ENCODE measurements at places on chromosomes 11 and 22.

DNA sequence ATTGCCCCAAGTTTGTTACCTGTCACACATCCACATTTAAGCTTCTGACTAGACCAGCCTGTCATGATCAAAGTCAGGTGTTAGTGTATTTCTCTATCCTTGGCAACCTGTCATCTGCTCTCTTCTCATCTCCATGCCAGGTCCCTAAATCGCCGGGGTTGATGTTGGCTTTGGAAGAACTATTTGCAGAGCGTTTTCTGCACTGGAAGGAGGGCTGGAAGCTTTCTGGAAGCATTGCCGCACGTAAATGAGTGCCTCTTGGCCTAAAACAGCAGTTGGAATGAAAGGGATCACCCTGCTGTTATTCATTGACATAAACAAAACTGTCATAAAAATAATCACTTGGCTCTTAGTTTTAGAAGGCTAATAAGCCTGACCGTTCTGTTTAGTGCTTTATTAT is 1.4 kb downstream of the TTC12 start:
- no peak for DNase-seq

DNA sequence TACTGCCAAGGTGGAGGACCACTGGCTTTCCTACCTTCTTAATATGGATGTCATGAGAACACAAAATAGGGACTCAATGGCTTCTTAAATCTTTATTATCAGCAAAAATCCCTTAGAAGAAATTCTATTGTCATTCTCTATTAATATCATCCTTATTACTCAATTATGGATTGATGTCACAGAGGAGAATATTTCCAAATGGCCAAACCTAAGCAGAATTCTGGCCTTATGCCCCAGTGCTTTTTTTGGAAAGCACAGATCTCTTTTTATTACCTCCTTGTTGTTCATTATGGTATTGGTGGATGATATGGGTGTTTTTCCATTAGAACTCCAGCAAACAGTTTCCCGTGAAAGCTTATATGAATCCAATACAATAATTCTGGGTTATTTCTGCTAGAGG is 9.9 kb downstream of the CRTAM start:
- no peak for DNase-seq

DNA sequence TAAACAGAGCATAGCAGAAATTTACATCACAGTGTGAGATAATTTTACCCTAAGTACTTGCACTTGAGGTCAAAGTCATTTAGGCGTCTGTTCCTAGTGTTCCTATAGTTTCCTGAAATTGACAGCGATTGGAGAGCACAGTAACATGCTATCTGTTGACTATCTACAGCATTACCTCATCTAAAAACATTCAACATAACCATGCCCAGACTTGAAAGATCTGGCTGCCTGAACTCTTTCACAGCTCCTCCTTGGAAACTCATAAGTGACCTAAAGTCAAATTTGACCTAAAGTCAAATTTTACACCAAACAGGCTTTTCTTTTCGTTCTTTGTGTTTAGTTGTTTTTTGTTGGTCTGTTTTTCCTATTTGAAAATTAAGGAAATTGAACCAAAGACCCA is 233.8 kb upstream of the UBASH3B start:
- DNase-seq: no peak

DNA sequence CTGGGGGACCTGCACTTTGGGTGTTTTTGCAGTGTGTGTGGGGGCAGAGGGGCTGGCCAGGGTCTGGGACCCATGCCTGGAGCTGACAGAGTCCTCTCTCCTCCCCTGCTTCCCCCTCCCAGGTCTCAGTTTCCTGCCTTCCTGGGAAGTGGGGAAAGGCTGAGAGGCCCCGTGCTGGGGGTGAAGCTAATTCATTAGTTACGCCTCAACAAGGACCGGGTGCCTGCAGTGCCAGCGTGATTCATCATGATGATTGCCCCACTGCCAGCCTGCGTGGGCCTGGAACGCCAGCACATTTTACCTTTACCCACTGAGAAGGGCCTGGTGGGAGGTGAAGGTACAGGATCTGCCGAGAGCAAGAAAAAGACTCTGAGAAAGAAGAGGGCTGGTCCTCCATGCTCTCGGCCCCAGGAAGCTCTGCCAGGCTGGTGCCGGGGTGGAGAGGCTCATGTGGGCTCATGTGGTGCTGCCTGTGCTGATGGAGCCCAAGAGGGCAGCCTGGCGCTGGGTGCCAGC is 2.9 kb upstream of the LRRC10B start:
- DNase-seq: no peak

DNA sequence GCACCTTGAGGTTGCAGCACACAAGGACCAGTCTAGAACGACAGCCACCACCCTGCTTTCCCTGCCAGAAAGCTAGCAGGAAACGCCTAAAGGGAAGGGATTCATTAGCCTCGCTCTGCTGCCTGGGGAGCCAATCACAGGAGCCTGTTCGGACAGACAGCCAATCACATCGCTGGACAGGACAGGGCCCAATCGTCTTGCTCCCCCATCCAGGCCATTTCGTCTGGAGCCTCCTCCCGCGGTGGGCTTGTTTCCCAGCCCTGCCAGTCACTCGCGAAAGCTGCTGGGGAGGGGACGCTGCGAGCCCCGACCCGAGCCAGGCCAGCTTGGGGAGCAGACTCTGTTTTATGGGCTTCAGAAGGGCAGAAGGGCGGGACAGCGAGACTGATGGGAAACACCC is 79.8 kb upstream of the NCAM1 start:
- DNase-seq: peak; percentile 62

- DNase-seq: no peak
Observed at GRCh38 chr11:66609721-66610617, 6.5 kb upstream of the RBM14 start.

DNA sequence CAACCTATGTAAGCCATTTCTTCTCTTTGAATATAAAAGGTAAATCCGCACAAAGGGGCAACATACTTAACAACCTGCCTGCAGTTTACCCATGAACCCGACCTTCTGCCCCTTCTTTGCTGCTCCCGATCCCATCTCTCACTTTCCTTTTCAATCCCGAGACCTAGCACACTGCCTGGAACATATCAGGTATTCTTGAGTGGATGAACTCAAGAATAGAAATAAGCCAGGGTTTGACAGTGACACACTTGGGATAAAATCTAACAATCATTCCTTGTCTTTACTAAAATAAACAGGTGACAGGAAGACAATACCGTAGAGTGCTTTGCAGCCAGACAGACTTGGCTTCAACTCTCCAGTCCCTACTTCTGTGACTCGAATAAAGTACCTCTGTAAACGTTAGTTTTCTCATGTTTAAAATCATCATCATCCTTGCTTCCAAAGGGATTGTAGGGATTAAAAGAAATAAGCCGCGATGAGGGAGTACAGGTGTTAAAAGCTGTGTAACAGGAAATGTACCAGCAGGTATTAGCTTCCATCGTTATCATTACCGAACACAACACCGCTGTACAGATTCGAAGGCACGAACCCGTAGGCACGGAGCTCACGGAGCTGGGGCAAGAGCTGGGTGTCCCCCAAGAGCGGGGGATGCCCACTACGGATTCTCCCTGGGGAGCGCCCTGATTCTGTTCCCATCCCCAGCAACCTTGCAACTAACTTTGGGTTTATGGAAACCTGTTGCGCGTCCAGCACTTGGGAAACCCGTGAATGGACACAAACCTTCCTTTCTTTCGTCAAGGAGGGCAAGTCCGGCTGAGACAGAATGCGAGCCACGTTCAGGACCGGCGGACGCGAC is 720 bp downstream of the UFD1 start:
- DNase-seq: no peak

GRCh38 chr11:93895106-93895862 is 44.9 kb upstream of the VSTM5 start:
- peak; percentile 42 for DNase-seq

- no peak for DNase-seq
Observed at GRCh38 chr11:4511282-4512245, 29.1 kb downstream of the OR52K1 start.
